ENCODE measurements at places on chromosomes 1 and 21.

- DNase-seq: peak; percentile 25
These were observed 642 bp downstream of the HCRTR1 start for GRCh38 chr1:31617916-31618746.

GRCh38 chr1:58815686-58816071 is 31.8 kb upstream of the JUN start:
- DNase-seq: peak; percentile 76

DNA sequence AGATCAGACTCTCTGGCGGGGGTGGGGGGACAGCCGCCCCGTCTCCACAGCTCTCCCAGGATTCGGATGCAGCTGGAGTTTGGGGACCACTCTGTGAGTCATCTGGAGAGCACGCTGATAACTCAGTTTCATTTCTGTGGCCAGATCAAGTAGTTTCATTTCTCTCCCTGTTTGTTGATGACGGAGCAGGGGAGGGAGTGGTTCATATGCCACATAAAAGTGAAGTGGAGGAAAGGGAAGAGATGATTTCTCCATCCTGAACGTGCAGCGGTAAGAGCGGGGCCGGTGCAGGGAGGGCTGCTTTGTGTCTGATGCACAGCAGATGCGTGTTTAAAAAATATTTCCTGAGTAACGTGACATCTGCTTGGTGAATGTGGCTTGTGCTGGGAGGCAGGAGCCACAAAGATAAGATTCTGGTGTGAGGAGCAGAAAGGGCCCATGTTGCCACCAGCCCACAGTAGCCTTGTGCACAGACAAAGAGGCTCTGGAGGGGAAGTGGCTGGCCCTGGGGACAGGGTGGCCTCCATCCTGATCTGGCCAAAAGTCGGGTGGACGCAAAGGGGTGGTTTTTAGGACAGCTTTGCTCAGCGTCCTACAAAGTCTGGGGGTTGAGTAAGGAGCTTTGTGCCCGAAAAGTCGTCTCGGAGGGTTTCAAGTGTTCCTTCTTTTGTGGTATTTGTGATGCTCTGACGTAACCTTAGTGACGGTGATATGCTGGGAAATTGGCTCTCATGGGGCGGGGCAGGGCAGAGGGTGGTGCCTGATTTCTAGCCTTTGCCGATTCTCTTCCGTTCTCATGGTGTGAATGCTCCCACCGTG is at the start of gene MX2:
TSS of gene MX2 (plus strand) at position 242 of the 819 bp plus-strand sequence. CDS start 14,880 bp downstream, outside the sequence.
- DNase-seq: no peak

DNA sequence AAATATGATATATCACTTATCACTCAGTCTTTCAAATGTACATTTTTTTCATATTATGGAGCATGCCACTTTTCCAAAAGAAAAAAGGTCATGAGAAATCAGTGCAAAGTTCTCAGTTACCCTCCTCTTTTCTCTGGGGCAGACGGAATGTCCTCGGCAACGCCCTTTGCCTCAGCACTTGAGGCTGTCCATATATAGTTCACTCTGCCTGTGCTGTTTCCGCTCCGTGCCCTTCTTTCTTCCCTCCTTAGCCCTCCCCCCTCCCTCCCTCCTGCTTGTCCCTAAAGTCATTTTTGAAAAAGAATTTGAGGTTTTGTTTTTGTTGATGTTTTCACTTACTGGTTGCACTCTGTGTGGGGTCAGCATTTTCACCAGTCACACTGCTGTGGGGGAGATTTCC is 5.4 kb downstream of the BARHL2 start:
- no peak for DNase-seq

GRCh38 chr1:186152620-186153239 is 222.3 kb downstream of the TPR start:
- DNase-seq: no peak

- no peak for DNase-seq
These were observed 10.3 kb downstream of the CD2 start for GRCh38 chr1:116764466-116764898.

- DNase-seq: no peak
These were observed 14.5 kb upstream of the PHLDA3 start for GRCh38 chr1:201483373-201483949.

DNA sequence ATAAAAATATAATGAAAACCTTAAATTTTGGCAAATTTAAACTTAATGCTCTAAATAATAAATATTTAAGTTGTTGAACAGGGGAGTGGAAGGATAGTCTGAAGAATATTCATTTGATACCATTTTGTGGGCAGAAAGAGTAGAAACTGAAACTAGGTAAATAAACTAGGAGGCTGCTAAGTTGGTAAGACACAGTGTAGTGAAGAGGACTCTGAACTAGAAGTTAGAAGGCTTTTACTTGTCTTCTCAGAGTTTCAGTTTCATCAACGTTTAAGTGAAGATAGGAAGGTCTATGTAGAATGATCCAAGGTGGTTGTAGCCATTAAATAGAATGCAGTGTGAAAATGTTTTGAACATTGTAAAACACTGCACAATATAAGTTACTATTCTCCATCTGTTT is 516.9 kb downstream of the AMY1C start:
- DNase-seq: no peak

DNA sequence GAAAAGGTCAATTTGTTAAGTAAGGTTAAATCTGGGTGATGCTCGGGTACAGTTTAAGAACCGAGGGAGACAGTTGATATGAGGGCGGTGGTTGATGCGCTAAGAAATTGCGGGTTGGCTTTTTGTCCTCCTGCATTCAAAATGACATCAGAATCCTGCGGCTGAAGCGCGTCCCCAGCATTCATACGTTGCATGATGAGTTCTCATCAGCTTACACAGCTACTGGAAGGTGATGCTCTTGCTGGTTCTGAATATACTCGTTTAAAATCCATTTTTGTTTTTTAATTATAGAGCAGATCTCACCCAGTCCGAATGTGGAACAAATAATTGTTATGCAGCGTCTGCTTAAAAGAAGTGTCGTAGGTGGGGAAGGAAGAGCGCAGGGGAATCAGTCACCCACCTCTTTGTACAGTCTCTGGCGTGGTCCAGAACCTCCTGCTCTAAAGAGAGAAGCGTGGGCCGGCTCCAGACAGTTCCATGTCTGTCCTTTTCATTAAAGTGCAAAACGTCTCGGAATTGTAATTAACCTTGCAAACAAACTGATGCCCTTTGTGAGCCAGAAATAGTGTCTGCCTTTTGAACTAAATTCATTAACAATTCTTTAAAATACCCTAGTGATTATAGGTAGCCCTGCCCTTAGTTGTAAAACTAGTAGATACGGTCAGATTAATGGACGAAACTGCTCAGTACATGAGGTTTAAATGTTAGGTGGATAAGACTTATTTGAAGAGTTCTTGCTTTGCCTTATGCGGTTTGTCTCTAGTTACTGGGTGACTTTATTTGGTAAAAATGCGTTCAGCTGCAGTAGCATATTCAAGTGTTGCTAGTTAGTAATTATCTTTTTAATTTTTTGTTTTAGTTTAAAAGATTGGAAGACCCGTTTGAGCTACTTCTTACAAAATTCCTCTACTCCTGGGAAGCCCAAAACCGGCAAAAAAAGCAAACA is 741 bp downstream of the RGS2 start:
- DNase-seq: peak; percentile 88

- DNase-seq: no peak
These were observed 905.7 kb downstream of the PLA2G4A start for GRCh38 chr1:187734427-187734826.

DNA sequence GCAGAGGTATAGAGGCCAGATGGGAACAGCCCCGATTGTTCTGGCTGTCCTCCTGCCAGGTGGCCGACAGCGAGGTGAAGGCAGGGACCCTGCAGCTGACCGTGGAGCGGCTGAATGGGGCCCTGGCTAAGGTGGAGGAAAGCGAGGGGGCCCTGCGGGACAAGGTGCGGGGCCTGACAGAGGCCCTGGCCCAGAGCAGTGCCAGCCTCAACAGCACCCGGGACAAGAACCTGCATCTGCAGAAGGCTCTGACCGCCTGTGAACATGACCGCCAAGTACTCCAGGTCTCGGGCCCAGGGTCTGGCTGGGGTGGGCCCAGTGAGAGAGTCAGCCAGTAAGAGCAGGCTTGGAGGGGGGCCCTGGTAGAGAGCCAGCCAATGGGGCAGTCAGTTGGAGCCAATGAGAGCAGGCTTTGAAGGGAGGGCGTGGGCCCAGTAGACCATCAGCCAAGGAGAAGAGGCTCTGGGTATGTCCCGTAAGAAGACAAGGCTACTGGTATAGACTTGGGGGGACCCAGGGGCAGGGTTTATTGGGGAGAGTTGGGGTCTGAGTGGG is 11.3 kb downstream of the MFAP2 start:
- DNase-seq: no peak

GRCh38 chr1:241286486-241286885 is 70.5 kb downstream of the RGS7 start:
- no peak for DNase-seq

DNA sequence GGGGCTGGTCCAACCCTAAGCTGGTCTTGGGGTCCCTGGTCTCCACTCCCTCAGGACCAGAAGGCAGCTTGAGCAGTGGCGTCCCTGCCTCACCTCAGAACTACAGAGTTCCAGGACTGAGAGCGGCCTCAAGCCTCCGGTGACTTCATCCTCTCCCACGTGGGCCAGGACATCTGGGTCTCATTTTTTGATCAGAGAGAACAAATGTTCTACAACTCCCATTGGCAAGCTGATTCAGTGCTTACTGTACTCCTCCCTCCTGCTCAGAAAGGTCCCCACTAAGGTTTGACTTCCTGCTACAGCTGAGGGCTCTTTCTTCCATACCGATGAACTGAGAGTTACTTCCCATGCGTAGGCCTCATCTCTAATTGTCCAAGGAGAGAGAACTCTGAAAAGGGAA is 78.5 kb downstream of the PLXNA2 start:
- no peak for DNase-seq

DNA sequence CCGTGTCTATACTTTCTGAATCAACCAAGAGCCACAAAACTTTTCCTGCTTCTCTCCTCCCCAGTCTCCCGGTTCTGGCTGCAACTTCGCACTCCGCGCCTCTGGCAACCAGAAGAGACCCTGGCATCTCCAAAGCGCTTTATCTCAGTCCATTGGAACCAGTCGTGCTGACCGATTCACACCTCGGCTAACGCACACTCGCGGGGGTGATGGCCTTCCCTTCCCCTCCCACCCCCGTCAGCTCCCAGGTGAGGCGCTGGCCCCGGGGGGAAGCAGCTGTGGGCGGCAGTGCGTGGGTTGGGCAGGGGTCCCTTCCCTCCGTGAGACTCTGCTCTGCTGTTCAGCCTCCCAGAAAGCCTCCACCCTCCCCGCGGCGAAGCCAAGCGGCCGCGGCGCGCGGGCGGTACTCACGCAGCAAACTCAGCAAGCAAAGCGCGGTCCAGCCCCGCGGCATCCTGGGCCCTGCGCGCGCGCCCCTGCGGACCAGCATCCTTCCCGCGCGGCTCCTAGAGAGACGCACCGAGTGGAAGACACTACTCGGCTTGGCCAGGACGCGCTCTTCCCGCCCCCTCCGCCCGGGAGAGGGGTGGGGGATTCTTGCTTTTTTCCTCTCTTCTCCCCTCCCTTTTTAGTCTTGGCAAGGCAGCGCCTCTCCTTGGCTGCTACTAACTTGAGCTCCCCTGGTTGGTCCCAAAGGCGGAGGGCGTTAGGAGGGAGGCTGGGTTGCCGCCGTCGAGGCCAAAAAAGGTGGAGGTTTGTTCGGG is at the start of gene CD34:
TSS of gene CD34 (minus strand) at position 535 of the 764 bp plus-strand sequence. CDS start at position 490, 45 bp downstream.
- DNase-seq: peak; percentile 20

GRCh38 chr1:6419397-6419803 is 319 bp downstream of the HES2 start:
- DNase-seq: no peak

- no peak for DNase-seq
These were observed 967.8 kb upstream of the NCAM2 start for GRCh38 chr21:20030390-20030789.

- no peak for DNase-seq
These were observed 102.6 kb downstream of the NRIP1 start for GRCh38 chr21:14962217-14962616.

DNA sequence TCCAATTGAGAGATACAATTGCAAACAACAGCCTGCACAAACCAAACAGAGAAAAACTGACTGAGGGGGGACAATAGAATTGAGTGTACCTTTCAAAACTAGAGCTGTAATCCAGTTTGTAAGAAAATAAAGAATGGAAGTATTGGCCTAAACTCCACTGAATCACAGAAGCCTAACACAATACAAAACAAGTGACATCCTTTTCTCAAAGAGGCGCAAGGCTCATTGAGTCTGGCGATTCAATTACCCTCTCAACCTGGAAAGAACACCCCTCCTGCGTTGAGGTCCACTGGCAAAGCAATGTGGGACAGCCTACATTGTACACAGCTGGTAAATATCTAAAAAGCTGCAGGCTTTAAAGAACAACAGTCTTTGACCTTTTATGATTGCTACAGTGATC is 182.6 kb downstream of the DPYD start:
- DNase-seq: peak; percentile 6

DNA sequence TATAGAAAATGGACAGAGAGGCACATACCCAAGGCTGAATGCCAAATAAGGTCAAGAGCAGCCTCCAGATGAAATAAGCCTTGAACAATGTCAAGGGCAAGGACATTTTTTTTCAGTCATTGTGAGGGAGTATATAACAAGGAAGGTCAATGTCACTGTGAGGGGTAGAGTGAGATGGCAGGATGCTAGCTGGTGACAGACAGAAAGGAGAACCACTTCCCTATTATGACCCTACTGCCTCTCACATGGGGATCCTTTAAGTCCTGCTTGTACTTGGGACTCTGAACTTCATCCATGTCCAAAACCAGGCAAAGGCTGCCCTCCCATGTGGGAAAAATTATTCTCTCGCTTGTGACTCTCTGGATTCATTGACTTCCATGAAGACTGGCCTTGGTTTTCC is 119.5 kb upstream of the COA6 start:
- DNase-seq: no peak

- DNase-seq: no peak
These were observed 1.4 kb downstream of the MEGF6 start for GRCh38 chr1:3609769-3610526.

GRCh38 chr1:223631473-223631872 is 34.0 kb downstream of the CAPN8 start:
- DNase-seq: peak; percentile 56

- DNase-seq: no peak
These were observed 349.2 kb upstream of the PLD5 start for GRCh38 chr1:242873661-242874060.

DNA sequence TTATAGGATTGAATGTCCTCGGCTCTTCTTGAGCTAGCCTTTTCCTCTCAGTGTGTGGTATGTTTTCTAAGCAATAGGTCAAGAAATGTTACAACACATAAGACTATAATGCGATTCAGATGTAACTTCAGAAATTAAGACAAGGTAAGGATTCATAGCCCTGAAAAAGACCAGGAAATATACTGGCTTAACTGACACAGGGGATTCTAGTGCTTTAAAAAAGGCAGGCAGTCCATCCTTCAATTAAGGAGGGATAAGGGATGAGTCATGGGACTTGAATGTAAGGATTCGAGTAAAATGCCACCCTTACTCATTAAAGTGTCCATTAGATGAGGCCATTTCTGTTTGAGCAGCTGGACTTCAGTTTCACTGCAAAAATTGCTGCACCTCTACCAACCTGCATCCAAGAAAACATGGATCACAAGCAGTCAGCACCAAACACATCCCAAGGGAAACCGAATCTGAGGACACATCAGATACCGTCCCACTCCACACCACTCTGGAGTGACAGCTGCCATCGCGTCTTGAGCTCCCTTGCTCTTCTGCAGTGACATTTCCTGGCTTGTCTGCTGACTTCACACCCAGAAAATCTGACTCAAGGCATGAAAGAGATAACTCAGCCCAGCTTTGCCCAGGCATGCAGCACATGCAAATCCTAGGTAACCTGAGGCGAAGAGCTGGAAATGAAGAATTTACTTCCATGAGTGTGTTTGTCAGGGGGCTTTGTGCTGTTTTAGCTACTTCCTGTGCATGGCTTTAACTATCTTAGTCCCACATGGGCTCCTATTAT is 37.8 kb downstream of the NGF start:
- no peak for DNase-seq

Measured in NCI-H510A treated with DMSO at 0.1 percent for 48 hours (cell line).